ENCODE measurements at places on chromosomes 1 and 21. TPM values are rescaled to one million over a fixed set of nuclear protein-coding genes. Genes with fewer than 3 reads are reported as not detected.
A peak's percentile ranks its signal among the peaks of the same experiment; 100 is the strongest.

GRCh38 chr1:91655912-91656449, 155.3 kb downstream of the CDC7 start:
- H3K4me1 ChIP-seq, result no peaks in the 10 kb centered on the region
- no peak overlapping the region for H3K27ac ChIP-seq

DNA sequence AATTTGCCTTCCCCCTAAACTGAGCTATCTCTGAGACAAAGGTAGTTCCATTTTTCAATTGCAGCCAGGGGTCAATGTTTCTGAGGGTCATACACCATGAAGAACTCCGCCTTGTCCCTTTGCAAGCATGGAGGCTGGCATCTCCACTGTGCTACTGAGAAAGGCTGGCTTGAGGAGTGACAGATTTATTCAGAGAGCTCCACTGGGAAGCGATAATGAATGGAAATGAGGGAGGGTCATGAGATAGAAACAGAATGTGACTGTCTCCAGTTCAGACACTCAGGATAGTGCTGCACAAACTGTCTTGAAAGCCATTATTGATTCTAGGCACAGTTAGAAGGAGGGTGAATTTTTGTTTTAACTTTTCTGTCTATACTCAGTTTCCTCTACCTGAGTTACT, 197.5 kb downstream of the ZNF326 start:
- no peaks in the 10 kb centered on the region for H3K4me1 ChIP-seq
- H3K4me3 ChIP-seq, result no peak overlapping the region

GRCh38 chr1:232695621-232696385, 65.9 kb upstream of the SIPA1L2 start:
- H3K27me3 ChIP-seq, result no peaks in the 10 kb centered on the region
- H3K36me3 ChIP-seq, result no peaks in the 10 kb centered on the region
- H3K27ac ChIP-seq, result no peak overlapping the region
- no peak for DNase-seq

DNA sequence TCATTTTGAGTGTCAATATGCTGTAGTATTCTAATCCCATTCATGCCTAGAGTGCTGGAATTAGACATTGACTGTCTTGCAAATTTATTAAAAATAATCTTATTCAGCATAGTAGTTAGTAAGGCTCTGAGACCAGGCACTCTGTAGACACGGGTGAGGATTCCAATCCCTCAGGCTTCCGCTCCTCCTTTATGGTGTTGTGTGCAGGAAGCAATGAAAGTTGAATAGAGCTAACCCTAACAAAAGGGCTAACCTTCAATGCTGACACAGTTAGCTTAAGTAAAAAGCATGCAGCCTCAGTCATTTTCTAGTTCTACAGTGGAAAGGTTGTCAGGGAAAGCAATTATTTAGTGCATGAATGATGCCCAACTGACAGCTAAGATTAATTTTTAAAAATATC, 199.6 kb upstream of the SGIP1 start:
- peak overlapping the region; percentile 92 for H3K4me3 ChIP-seq
- H3K36me3 ChIP-seq, result peaks cover 4% of the 10 kb centered on the region
- H3K4me1 ChIP-seq, result peaks cover 50% of the 10 kb centered on the region
- peak overlapping the region; percentile 95 for H3K27ac ChIP-seq
- no peaks in the 10 kb centered on the region for H3K27me3 ChIP-seq
- DNase-seq, result peak; percentile 66

GRCh38 chr1:230772457-230773395, 25.5 kb downstream of the CAPN9 start:
- no peak for DNase-seq
- no peaks in the 10 kb centered on the region for H3K4me1 ChIP-seq
- H3K4me3 ChIP-seq, result no peak overlapping the region
- H3K36me3 ChIP-seq, result no peaks in the 10 kb centered on the region

The RIPPLY3 gene
- polyA plus RNA-seq, result 0.03 TPM
